ENCODE measurements at places on chromosomes 12 and 14.

- no peak for DNase-seq
Measured at GRCh38 chr14:104647467-104648043, 41.9 kb upstream of the INF2 start.

GRCh38 chr12:91854725-91855124 is 290.9 kb downstream of the BTG1 start:
- no peak for DNase-seq

GRCh38 chr14:95484296-95484695 is 32.2 kb downstream of the SYNE3 start:
- DNase-seq, result no peak

DNA sequence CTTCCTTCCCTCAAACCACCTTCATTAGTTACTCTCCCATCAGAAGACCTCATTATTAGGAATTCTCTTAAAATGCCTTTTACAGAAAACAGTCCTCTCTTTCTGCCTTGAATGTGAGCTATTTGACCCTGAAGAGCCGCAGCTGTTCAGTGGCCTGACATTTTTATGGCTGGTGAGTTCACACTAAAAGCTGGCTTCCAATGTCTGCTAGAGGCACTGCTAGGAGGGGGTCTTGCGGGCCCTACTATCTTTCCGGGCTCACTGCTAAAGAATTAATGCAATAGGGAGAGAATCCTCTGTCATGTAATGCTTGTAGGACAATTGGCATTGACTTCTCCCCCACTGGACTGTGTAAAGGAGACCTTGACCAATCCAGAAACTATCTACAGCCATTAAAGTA is 87.7 kb downstream of the GPR135 start:
- DNase-seq, result no peak

- no peak for DNase-seq
Measured at GRCh38 chr14:23171222-23171975, 12.1 kb downstream of the SLC7A8 start.

All from AG04450 (cell line).